ENCODE measurements at places on chromosomes 12 and 14.

DNA sequence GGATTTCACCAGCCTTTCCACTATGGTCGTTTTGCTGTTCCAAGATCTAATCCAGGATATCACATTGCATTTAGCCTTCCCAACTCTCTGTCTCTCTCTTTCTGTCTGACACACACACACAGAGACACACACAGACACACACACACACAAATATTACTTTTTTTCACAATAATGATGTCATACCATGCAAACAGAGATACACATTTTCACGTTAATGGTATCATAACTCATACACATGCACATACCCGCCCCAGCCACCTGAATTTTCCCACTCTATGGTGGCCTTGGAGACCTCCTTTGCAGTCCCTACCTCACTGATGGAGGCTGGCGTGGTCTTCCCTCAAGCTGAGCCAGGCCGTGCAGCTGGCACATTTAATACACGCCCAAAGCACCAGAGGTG lies 7.2 kb upstream of the MYL2 start:
- no peak for DNase-seq

DNA sequence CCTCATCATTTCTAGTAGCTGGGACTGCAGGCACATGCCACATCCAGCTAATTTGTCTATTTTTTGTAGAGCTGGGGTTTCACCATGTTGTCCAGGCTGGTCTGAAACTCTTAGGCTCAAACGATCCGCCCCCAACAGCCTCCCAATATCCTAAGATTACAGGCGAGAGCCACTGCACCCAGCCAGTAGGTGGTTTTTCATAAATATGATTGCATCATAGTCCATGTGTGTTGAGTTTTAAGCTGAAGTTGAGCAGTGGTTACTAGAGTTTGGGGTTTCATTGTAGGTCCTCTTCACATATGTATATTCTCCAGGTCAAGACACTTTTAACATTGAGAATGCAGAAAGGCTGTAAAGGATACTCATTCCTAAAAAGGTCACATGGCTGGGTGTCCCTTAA lies 13.1 kb upstream of the TNS2 start:
- DNase-seq, result no peak

GRCh38 chr14:75119056-75119455 lies 7.8 kb downstream of the NEK9 start:
- DNase-seq, result no peak

DNA sequence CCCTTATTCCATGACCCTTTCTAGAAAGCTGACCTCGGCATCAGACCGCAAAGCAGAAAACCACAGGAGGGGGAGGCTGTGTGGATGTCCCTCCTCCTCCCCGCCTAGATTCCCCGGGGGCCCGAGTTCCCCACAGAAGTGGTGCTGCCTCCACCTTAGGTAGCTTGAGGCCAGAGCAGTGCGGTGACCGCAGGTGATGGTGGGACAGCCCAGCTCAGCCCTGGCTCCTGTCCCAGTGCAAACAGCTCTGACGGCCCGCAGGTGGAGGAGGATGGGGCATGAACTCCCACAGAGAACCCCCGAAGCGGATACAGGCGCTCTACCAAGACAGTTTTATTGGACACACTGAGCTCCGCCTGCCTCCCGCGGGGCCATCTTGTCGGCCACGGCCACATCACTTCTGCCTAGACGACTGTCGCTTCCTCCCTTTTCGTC lies 19.5 kb downstream of the ARL6IP4 start:
- no peak for DNase-seq

GRCh38 chr14:103692159-103692558 lies 23.1 kb downstream of the XRCC3 start:
- no peak for DNase-seq

- DNase-seq, result no peak
These were observed 475.4 kb downstream of the NPAS3 start for GRCh38 chr14:33414041-33414440.

DNA sequence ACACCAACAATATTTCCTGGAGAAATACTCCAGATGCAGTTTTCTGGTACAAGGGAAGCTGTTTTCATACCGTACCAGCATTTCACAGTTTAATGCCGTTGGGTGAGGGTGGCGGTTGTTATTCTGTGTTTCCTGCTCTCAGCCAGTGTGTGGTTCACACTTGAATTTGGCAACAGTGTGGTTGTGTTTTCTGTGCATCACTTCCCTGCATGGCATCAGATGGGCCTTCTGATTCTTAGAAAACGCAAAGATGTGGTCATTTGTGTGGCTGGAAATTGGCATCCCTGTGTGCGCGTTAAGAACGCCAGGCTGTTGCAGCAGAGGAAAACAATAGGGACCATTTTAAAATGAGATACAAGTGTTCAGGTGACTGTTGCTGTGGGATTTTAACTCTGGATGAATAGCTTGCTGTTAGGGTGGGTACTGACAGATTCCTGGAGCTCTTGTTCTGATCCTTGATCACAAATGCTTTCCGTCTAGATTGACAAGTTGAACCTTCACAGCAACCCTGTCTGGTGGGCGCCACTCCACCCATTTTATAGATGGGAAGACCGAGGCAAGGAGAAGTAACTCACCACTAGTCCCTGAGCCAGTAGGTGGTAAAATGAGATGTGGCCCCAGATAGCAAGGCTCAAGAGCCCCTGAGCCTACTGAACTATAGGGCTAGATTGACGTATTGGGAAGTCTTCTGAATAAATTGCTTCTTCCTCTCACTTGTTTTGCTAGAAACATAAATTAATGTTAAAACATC lies 231.2 kb downstream of the CHST11 start:
- no peak for DNase-seq

GRCh38 chr12:52198454-52199215 lies 6.8 kb upstream of the KRT80 start:
- no peak for DNase-seq

- no peak for DNase-seq
These were observed 158.2 kb upstream of the NTF3 start for GRCh38 chr12:5273709-5274108.

GRCh38 chr14:74620497-74620921 lies 8.5 kb upstream of the LTBP2 start:
- no peak for DNase-seq

GRCh38 chr14:75432411-75432810 lies 4.6 kb downstream of the JDP2 start:
- DNase-seq, result no peak

DNA sequence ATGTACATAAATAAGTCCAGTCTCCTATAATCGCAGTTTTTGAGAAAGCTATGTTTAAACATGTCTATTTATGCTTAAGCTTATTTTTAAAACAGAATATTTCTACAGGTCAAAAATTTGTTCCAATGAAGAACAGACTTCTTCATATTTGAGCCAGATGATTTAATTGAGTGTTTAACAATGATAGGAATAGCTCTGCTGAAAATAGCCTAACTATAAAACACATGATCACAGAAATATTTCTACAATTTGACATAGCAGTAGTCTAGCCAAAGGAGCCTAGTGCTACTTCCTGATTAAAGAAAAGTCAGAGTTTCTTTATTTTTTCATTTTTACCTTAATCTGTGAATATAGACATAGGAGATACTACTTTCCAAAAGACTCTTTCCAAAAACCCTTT lies 29.4 kb downstream of the DCP1B start:
- no peak for DNase-seq

- DNase-seq, result no peak
These were observed 31.8 kb downstream of the CPSF2 start for GRCh38 chr14:92153581-92153980.

- no peak for DNase-seq
These were observed 11.3 kb upstream of the KRT8 start for GRCh38 chr12:52916216-52916615.

- DNase-seq, result no peak
These were observed 47.8 kb downstream of the ERGIC2 start for GRCh38 chr12:29333178-29333577.

GRCh38 chr12:124764451-124764850 lies 99.2 kb downstream of the SCARB1 start:
- no peak for DNase-seq

GRCh38 chr12:89176676-89177075 lies 175.6 kb downstream of the DUSP6 start:
- DNase-seq, result no peak

DNA sequence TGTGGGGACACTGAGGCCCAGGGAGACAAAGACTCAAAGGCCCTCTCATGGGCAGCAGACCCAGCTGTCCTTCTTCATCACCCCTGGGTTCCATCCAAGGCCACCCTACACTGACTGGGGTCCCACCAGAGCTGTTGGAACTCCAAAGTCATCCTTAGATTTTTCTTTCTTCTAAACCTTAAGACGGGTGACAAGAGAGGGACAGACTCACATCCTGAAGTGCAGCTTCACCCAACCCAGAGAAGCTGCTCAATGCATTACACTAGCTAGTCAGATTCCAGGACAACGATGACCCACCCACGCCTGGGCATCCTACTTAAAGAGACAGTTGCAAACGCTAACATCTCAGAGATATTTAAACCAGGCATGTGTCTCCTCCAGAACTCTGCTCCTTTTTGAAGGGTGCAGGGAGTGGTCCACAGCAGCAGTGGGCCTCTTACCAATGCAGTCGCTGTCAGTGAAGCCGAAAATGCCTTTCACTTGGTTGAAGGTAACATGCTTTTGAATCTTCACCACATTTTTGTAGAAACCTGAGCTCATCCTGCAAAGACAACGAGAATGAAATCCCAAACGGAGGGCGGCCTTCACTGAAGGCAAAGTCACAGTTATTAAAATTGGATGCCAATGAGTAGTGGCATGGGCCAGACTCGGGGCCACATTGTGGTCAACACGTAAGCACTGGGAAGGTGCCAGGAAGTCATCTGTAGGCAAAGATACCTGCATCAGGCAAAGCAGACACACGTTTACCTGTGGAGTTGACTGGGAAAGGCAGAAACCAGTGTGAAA lies 23.4 kb downstream of the SLC25A47 start:
- no peak for DNase-seq

GRCh38 chr12:28817524-28817923 lies 331.6 kb upstream of the FAR2 start:
- DNase-seq, result no peak

DNA sequence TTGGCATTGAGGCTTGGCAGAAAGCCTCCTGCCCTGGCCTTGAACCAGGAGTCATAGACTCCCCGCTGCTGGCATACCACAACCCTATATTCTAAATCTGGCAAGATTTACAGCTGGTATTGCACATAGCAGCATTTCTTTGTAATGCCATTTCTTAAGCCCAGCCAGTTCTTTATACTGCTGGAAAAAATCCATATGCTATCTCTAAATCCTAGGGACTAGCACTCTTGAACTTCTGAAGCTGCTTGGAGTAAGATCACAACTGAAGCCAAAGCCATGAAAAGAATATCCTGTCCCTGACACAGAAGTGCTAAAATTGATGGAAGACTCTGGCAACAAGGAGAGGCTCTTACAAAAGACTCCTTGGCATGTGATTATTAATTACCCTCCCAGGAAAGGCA lies 89.3 kb downstream of the KCNC2 start:
- DNase-seq, result no peak

DNA sequence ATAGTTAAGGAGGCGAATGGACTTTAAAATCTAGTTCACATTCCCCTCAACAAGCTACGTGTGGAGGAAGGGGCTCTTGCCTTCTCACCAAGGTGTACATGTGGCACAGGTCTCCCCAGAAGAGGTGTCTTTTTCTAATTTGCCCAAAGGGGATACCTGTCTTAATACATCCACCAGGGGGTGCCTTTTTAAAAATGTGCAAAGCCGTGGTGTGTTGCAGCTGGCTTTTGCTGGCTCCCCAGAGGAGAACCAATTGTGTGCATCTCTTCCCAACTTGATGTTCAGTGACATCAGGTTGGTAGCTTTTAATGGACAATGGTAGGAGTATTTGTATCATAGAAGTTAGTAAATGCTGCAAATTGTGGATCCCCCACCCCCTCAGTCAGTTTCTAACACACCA lies 33.8 kb downstream of the CREBL2 start:
- DNase-seq, result no peak

- no peak for DNase-seq
These were observed 14.6 kb upstream of the NUDT14 start for GRCh38 chr14:105195522-105196264.

DNA sequence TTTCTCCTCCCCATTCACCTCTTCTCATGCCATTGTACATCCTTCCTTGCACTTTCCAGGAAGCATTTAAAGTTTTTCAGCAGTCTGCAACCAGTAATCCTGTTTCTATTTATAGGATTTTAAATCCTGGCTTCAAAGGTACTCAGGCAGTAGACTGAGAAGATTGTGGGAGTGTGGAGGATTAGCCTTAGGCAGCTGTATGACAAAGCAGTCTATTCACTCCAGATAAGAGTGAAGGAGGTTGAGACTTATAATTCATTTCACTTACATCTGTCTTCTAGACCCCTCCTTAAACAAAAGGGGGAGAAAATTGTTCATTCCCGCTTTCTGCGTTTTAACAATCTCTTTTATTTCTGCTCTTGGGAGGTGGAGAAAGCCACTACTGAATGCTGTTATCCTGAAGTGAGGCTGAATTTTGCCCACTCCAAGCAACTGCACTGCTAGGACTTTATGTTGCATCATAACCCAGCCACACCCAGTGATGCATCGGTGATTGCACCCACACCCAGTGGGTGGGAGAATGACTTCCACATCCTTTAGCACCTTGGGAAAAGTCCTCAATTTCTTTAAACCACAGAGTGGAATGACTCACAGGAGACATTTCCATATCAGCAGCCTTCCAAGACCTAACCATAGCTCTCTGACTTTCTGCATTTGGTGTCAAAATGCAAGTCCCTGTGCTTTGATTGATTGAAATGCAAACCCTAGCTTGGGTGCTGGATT lies 382.5 kb upstream of the ATP2B1 start:
- DNase-seq, result no peak

GRCh38 chr14:58844544-58844943 lies 206.8 kb downstream of the DACT1 start:
- no peak for DNase-seq

DNA sequence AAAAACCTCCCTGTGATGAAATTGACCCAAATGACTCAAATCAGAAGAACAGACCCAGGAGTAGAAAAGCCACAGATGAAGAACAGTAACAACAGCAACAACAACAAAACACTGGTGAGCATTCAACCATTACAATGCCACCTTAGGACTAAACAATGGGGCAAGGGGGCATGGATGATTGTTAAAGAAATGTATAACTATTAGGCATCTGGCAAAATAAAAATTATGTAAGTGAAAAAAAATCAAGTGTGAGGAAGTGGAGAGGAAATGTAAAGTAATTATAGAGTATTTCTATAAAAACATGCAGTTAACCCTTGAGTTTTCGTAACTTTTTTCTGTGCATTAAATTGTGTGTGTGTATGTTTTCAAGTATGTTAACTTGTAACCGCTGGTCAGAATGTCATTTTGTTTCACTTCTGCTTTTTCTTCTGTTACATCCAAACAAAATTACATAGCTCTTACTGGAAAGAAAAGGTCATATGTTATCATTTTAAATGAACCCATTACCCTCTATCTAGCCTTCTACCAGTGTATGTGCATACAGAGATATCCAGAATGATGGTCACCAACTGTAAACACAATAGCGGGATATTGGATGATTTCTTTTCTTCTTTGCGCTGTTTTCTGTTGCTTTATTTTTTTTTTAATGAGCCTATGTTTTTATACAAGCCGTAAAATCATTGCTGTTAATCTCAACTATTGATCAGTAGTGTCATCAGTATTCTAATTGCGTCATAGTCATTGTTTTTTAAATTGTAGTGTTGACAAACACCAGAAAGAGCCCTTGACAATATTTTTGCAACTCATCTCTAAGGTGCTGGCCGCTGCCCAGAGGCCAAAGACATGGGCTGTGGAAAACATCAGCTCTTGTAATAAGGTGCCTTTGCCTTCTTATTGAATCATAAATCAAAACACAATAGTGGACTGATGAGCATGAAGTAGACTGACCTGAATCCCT lies 170.6 kb downstream of the CRADD start:
- no peak for DNase-seq

- DNase-seq, result no peak
These were observed 264.8 kb downstream of the PDZRN4 start for GRCh38 chr12:41452838-41453407.
